ENCODE measurements at places on chromosomes 16 and 17.

DNA sequence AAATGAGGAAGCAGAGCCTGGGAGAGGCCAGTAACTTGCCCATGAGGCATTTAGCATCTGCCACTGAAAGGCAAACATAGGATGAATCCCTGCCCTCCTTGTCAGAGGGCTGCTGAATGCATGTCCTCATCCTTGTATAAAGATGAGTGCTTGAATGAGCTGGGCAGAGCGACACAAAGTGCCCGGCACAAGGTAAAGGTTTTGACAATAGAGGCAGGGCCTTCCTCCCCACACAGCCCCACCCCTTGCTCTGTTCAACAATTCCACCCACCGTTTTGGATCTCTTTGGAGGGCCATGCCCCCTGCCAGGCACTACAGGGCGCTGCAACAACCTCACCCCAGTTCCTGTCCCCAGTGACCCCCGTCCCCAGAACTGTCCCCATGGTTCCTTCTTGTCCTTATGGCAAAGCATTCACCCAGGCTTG, 1.4 kb upstream of the KRT19 start:
- no peak for DNase-seq

- DNase-seq = peak; percentile 66
Measured at GRCh38 chr17:58249270-58250133, 11.1 kb downstream of the LPO start.

- no peak for DNase-seq
Measured at GRCh38 chr16:83685615-83686165, 122.1 kb upstream of the HSBP1 start.

GRCh38 chr17:9931144-9931741, 26.2 kb upstream of the RCVRN start:
- DNase-seq = no peak

DNA sequence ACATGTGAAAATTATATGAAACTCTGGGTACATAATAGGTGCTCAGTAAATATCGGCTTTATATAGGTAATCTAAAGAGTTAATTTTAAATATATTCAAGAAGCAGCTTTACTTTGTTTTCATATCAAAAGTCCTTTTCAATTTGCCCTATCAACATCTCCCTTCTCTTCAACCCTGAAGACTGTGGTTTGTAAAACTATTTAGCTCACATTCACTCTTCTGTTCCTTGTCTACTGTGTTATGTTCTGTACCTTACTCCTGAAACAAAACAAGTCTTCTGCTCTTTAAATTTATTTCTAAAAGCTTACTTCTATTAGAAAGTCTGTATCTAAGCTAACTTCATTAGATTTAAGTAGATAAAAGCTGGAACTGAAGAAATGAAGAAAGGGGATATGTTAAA, 301.7 kb upstream of the PMFBP1 start:
- no peak for DNase-seq

GRCh38 chr17:2734939-2735338, 14.5 kb downstream of the CCDC92B start:
- DNase-seq = no peak

- no peak for DNase-seq
Measured at GRCh38 chr16:55955845-55956244, 80.7 kb upstream of the CES5A start.

DNA sequence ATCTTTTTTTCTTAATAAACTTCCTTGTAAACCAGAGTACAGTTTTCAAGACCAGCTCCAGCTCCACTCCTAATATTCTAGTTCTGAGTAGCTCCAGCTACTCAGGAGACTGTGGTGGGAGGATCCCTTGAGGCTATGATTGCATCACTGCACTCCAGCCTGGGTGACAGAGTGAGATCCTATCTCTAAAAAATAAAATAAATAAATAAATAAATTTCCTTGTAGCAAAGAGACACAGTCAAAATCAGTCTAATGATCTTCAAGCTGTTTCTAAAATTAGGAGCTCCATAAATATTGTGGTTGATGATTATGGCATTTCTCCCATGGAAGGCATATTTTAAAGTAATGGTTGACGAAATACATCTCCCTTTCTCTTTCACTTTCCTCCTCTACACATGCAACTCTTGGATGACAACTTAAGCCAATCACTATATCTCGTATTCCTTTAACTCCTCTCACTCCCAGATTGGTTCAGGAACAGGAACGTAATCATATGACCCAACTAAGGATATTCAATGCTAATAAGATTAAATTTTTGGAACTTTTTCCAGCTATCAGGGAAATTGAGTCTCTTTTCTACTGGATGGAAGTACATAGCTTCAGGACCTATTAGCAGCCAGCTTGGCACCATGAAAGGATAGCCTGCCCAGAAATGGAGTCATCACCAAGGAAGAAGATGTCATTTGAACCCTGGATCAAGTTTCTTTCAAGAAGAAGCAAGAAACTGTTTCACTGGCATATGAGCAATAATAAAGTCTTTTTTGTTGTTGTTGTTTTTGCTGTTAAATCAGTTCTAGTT, 42.1 kb upstream of the TAOK1 start:
- no peak for DNase-seq

GRCh38 chr16:24624102-24624501, 84.7 kb downstream of the RBBP6 start:
- DNase-seq = no peak

- no peak for DNase-seq
Measured at GRCh38 chr17:64002658-64003525, 4.7 kb downstream of the PRR29 start.

DNA sequence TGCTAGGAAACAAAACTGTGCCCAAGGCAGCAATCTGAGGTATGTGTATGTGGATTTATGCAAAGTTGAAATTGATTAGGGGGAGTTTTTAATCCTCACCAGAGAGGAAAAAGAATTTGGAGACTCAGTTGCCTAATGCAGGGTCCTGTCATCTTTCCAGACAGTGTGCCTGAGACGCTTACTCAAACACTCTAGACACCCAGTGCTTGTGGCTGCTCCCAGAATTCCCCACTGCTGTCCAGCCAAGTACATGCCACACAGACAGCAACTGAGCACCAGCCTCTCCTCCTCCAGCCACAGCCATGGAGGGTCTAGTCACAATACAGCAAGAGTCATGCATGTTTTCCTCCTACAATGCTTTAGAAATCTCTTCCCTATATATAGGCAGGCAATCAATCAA, 118.1 kb downstream of the HIC1 start:
- no peak for DNase-seq

DNA sequence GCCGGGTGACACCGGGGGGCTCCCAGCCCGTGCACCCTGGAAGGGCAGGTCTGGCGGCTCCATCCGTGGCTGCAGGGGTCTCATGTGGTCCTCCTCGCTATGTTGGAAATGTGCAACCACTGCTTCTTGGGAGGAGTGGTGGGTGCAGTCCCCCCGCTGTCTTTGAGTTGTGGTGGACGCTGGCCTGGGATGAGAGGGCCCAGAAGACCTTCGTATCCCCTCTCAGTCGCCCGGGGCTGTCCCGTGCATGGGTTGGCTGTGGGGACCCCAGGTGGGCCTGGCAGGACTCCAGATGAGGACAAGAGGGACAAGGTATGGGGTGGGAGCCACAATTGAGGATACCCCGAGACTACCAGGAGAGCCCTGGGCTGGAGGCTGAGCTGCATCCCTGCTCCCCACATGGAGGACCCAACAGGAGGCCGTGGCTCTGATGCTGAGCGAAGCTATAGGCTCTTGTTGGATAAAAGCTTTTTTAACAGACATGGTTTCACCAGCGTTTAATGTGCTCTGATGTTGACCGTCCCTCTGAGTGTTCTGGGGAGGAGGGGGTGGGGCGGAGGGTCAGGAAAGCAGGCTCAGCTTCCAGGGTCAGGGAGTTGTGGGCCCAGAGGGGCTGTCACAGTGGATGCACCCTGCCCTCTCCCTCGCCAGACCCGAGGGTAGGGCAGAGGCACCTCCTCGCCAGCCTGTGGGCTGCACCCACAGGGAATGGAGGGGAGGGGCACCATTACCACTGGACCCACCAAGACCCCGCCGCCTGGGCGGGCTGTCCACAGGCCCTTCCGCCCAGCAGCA, 5.4 kb downstream of the SPATA2L start:
- DNase-seq = no peak

DNA sequence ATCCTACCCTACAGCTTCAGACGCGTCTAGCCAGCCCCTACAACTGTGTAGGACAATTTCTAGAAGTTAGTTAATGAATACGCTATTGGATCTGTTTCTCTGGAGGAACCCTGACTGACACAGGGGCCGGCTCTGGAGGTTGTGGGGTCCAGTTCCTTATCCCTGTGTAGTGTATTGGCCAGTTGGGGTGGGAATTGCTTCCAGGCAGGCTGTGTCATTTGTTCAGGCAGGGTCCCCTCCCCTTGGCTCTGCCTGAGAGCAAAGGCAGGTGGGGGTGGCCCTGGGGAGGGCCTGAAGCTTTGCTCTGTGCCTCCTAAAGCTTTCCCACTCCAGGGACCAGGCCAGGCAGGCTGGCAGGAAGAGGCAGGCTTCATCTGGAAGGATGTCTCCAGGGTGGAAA, 11.7 kb upstream of the CETP start:
- no peak for DNase-seq

- DNase-seq = no peak
Measured at GRCh38 chr17:63537991-63538692, 12.1 kb upstream of the DCAF7 start.

- no peak for DNase-seq
Measured at GRCh38 chr16:79826732-79827475, 226.4 kb upstream of the MAF start.

- DNase-seq = no peak
Measured at GRCh38 chr17:71398025-71398424, 722.8 kb upstream of the SOX9 start.

- no peak for DNase-seq
Measured at GRCh38 chr17:15892731-15893657, 51.9 kb upstream of the ADORA2B start.

DNA sequence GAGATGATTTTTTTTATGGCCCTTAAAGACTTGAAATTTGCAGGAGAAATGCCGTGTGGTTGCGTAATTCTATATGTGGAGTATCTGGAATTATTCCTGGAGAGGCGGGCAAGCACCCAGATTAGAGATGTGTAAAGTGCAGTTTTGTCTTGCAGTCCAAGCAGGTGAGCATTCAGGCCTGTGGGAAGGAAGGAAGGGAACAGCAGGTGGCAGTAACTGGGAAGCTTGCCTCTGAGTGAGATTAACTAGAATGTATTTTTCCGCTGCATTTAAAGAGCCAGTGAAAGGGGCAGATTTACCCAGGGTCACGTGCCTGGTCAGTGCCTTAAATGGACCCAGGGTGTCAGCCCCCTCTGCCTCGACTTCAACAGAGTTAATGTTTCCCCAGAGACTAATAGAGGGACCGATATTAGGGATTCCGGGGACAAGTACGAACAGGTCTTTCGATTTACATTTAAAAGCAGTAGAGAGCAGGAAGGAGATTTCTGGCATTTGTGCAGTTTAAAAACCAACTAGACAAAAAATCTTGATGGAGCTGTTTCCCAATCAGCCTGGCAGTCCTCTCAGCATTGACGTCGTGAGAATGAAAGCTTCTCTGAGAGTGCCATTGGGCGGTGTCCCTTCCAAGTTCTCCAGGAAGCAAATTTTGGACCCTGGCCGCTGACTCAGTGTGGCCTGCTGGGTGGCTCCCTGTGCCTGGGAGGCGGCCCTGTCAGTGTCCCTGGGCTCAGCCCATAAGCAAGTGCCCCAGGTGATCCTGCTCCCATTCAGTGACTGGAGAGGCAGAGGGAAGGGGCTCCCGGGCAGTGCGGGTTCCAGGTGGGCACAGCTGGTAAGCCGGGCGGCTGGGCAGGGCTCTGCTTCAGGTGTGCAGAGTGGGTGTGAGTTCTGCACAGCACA, 38.2 kb downstream of the KSR1 start:
- no peak for DNase-seq

- DNase-seq = no peak
Measured at GRCh38 chr17:75861927-75862317, 6.8 kb upstream of the WBP2 start.

GRCh38 chr16:66082424-66082823, 284.1 kb upstream of the CDH5 start:
- no peak for DNase-seq

GRCh38 chr17:7136266-7136877, 21.8 kb upstream of the ASGR2 start:
- DNase-seq = peak; percentile 76

- DNase-seq = no peak
Measured at GRCh38 chr17:57862694-57863667, 13.1 kb upstream of the MRPS23 start.

DNA sequence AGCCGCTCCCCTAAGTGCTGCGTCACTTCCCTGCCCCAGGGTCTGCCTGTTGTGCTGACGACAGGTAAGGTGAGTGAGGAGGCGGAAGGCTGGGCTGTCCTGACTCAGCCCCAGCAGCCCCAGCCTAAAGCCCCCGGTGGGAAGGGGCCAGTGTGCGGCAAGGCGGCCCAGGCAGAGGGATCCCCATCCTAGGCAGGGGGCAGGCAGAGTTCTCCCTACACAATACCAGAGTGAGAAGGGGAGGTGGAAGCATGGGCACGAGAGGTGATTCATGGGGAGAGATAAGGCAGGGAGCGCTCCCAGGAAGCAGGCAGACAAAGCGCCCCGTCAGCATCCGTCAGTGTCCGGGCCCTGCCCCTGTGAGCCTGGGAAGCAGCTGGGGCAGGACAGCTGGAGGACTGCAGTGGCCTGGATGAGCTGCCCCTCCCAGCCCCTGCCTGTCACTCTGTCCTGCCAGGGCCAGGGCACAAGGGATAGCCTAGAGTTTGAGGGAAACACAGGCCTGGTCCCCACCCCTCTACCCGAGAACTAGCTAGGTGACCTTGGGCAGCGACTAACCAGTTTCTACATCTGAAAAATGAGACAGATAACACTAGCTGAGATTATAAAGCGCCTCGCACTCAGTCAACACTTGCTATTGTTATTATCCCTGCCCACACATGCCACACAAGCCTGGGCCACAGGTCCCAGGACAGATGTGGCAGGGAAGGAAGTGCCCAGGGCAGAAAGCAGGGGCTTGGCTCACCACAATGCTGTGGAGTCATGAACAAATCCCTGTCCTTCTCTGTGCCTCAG, 3.8 kb downstream of the FAM83G start:
- no peak for DNase-seq

- no peak for DNase-seq
Measured at GRCh38 chr16:53792161-53792951, 88.4 kb downstream of the FTO start.

Measured in activated CD4-positive, alpha-beta T cell treated with anti-CD3 and anti-CD28 coated beads for 24 hours (primary cell).